ENCODE measurements at places on chromosomes 7 and 10. TPM values are rescaled to one million over a fixed set of nuclear protein-coding genes. Genes with fewer than 3 reads are reported as not detected.

The OAT gene
- 255 TPM for total RNA-seq

DNA sequence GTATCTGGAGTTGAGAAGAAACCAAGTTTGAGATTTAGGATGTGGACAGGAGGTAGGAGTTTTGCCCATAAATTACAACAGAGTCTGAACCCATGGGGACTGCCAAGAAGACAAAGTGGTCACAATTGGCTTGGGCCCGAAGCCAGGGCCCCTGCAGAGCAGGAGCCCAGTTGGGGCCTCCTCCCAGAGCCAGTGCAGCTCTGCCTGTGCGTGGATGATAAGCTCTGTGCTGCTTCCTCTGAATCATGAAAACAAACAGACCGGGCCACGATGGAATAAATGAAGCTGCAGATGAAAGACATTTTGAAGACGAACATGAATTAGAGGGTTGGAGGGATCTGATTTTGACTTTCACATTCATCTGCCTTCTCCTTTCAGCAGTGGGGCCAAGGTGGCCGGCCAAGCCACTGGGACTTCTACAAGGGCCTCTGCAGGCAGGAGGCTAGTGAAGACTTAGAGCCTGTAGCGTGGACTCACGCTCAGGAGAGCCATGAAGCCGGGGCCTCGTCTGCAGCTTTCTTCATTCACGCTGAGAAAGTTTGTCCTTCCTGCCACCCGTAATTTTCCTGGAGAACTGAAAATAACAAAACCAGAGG, 156.8 kb upstream of the LYZL1 start:
- no peaks in the 10 kb centered on the region for H3K36me3 ChIP-seq
- H3K27me3 ChIP-seq = no peaks in the 10 kb centered on the region
- no peak overlapping the region for H3K4me3 ChIP-seq
- no peak overlapping the region for H3K27ac ChIP-seq
- DNase-seq = peak; percentile 70
- peaks cover 10% of the 10 kb centered on the region for H3K4me1 ChIP-seq

GRCh38 chr7:135514856-135515255, 5.0 kb upstream of the CNOT4 start:
- H3K36me3 ChIP-seq = no peaks in the 10 kb centered on the region
- DNase-seq = no peak
- H3K4me1 ChIP-seq = no peaks in the 10 kb centered on the region

DNA sequence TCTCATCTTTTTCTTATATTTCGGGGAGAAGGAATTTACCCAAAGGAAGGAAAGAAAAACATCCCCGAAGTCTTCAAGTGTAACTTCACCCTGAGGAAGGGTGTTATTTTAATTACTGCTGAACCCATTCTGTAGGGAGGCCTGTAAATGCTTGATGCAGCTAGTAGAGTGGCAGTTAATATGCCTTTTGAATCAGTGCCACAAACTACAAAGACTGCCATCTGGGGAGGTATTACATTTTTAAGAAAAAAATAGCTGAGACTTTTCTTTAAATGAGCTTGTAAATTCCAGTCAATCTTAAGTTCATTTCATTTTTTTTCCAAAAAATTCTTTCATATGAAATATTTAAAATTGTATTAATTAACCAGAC, 233.1 kb upstream of the FERD3L start:
- H3K27me3 ChIP-seq = no peaks in the 10 kb centered on the region
- no peak overlapping the region for H3K4me3 ChIP-seq
- no peak overlapping the region for H3K27ac ChIP-seq
- H3K36me3 ChIP-seq = no peaks in the 10 kb centered on the region
- no peaks in the 10 kb centered on the region for H3K4me1 ChIP-seq

DNA sequence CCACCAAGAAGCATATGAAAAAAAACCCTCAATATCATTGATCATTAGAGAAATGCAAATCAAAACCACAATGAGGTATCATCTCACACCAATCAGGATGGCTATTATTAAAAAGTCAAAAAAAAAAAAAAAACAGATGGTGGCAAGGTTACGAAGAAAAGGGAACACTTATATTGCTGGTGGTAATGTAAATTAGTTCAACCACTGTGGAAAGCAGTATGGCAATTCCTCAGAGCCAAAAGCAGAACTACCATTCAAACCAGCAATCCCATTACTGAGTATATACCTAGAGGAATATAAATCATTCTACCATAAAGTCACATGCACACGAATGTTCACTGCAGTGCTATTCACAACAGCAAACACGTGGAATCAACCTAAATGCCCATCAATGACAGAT, 46.0 kb downstream of the CNOT4 start:
- no peaks in the 10 kb centered on the region for H3K4me1 ChIP-seq
- H3K27me3 ChIP-seq = no peaks in the 10 kb centered on the region
- H3K4me3 ChIP-seq = no peak overlapping the region
- H3K27ac ChIP-seq = no peak overlapping the region

Measured in liver (tissue), 10 donors.